GM19239 (cell line): ENCODE measurements at places on chromosomes 2 and 18.

DNA sequence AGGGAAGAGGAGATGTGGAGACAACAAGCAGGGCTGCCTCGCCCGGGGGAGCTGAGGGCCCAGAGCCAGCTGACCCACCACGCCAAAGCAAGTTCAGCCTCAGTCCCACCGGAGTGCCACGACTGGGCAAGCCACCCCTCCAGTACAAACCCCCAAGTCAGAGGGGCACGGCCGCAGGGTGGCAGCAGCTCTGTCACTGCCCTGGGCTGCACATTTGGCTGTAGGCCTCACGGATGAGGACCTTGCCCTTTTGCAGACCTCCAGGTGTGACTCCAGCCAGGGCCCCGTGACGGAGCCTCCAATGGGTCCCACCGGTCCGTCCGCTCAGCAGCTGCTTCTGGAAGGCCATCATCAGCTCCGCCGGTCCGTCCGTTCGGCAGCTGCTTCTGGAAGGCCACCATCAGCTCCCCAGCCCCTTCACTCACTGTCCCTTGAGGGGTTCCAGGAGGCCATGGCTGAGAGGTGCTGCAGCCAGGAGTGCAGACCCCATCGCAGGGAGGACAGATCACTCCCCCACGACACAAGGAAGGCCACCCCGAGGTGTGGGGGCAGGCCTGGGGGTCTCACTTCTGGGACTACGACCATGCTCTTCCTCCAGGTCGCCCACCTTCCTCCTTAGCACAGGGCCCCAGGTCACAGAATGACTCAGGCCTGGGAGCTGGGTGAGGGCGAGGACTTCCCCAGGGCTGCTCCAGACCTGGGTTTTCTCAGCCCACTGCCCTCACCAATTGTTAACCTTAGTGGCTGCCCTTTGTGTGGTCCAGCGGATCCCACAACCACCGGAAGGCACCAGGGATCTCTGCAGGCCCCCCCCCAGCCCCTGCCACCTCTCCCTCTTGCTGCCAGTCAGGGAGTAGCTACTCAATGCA is 24.6 kb upstream of the STK25 start:
- no peak for DNase-seq

DNA sequence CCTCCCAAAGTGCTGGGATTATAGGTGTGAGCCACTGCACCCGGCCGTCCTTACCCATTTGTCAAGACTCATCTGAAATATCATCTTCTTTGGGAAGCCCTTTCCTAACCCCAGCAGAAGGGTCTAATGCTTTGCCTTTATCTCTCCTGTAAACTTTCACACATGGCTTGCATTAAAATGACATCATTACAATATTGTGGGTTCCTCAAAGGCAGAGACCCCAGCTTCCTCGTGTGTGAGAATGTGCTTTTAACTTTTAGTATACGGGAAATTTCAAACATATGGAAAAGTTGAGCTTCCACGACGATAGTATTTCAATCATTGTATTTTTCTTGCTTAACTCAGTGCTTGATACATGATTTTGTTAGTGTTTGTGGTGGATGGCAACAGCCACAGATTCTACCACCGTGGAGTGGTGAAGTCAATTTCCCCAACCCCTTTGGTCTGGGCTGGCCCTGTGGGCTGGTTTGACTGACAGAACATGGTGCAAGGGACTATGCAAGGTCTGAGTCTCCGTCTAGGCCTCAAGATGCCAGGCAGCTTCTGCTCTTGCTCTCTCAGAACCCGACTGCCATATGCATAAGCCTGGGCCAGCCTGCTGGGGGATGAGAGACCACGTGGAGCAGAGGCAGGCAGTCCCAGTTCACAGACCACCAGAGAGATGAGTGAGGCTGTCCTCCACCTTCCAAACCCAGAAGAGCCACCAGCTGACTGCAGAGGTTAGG is 39.9 kb downstream of the NGEF start:
- DNase-seq: no peak

- no peak for DNase-seq
Observed at GRCh38 chr18:44197832-44198611, 482.7 kb upstream of the SETBP1 start.

GRCh38 chr2:142682528-142682927 is 194.9 kb upstream of the KYNU start:
- no peak for DNase-seq

DNA sequence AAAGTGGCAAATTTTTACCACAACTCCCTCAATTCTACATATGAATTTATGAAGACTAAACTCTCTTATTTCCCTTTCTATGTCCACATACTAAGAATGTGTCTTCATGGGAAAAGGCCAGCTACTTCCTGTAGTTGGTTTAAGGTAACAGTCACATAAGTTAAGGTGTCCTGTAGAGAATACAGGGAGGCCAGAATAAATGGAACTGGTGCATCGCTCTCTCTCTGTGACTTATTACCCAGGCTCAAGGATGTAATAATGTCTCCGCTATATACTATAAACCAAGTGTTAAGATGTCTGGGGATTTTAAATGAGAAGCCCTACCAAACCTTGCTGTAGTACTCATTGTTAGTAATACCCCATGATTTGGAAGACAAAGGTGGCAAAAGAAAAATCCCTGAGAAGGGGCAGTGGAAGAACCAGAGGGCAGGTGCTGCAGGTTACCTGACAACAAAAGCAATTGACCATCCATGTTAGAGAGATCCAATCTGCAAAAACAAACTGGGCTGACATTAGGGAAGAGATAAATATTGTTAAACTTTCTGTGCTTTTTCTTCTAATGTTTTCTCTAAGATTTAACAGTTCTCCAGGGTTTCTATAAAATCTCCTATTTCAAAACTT is 372.8 kb downstream of the TMX3 start:
- DNase-seq: no peak
